Stimulated activated CD8-positive, alpha-beta memory T cell treated with anti-CD3 and anti-CD28 coated beads, Interleukin-15, amount 100 ng/mL, for 1 hour (primary cell): ENCODE measurements at places on chromosomes 5 and 9.

DNA sequence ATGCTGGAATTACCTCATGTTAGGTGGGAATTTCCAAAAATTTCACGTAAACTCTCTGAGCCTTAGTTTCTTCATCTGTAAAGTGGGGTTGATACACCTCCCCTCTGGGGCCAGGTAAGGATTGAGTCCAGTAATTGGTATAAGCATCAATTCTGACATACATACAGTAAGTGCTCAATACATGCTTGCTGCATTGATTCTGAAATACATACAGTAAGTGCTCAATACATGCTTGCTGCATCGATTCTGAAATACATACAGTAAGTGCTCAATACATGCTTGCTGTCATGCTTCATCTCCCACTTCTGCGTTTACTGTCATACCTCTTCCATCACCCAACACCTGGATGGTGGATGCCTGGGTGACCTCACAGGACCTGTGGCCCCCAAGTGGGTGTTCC, 57.1 kb downstream of the TSPAN17 start:
- no peak for DNase-seq

DNA sequence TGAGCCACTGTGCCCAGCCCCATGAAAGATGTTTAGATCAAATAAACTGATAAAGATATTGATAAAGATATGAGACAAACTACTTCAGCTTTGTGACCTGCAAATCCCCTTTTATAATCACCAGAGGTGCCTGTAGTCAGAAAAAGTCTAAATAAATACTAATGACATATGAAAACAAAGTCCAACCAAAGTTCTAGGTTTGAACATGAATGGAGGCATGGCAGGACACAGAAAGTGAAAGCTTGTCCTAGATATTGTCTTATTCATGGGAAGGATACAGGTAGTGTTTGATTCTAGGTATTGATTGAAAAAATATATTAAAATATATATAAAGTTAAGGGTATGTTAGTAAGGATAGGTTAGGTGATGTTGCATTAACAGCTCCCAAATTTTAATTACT, 24.6 kb upstream of the PSAT1 start:
- DNase-seq, result no peak

DNA sequence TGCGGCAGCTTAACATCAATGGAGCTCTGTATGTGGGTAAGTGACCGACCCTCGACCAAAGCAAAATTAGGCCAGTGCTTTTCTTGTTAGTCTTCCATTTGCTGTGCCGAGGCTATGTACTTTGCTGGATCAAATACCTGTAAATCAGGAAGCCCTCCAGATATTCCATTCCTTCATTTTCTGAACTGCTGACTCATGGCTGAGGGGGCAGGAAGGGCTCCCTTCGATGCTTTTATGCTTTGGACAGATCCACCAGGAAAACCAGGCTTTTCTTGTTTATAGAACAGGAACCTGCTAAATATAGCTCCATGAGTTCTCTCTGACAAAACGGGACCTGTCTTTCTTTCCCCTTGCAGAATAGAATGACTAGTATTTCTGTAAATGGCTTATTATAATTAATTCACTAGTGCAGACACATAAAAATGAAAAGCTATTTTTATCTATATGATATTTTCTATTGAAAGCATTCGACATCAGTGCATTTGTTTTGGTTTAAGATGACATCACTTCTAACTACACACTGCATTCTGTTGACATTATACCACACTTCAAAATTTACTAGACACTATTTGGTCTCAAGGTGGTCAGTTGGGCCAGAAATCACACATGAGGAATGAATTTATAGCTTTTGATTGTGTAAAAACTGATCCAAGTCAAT, 93.3 kb downstream of the LIFR start:
- DNase-seq, result no peak

GRCh38 chr9:253539-253938, 38.9 kb downstream of the DOCK8 start:
- no peak for DNase-seq
